ENCODE measurements at places on chromosomes 16 and 17. TPM values are rescaled to one million over a fixed set of nuclear protein-coding genes. Genes with fewer than 3 reads are reported as not detected.

The DNAAF8 gene
- 1.2 TPM for total RNA-seq

The ZNF597 gene
- 3.0 TPM for total RNA-seq

The MYL11 gene
- 1.3 TPM for total RNA-seq

The PIK3R5 gene
- 1.4 TPM for total RNA-seq

- H3K36me3 ChIP-seq, result no peaks in the 10 kb centered on the region
- no peaks in the 10 kb centered on the region for H3K4me1 ChIP-seq
- H3K27me3 ChIP-seq, result no peaks in the 10 kb centered on the region
Measured at GRCh38 chr16:57941016-57941664, 29.8 kb downstream of the CNGB1 start.

DNA sequence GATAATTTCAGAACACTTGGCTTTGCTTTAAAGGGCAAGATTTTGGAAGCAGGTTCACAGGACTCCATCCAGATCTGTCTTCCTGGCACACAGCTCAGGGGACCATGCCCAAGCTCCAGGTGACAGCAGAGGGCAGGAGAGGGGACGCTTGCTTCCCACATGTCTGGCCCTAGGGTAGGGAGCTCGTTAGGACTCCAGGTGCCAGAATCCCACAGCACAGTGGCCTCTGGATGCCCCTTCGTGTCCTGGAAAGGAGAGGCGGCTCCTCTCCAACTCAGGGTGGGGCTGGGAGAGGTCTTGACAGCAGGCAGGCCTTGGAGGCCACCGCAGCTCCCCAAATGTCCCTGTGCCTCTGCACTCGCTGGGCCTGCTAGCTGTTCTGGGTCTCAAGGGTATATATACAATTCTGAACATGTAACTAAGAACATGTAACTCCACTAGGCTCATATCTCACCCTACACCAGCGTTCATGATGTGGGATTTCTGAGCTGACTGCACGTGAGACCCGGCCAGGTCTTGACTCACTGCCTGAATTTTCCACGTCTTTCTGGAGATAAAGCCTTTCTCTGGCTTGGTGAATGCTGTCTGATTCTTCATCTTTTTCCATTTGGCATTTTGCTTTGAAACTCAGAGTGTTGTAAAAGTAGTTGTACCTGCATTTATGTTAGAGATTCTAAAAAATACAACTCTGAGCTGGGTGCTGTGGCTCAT is 52.8 kb downstream of the MARCHF10 start:
- H3K4me1 ChIP-seq, result peaks cover 3% of the 10 kb centered on the region
- H3K27ac ChIP-seq, result no peak overlapping the region
- H3K36me3 ChIP-seq, result no peaks in the 10 kb centered on the region

DNA sequence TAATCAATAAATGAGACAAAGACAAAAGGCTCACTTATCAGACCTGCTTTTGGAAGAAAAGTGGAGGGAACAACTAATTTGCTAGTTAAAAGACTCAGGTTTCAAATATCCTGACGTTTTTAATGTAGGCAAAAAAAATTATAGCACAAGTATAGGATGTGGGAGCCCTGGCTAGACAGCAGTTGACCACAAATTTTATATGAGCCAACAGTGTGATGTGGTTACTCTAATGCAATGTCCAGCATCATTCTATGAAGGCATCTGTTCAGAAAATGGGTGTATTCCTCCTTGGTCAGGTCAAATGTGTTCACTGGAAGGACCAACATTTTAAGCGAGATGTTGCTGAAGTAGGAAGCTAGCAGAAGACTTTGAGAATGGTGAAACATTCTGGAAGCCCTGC is 237.4 kb downstream of the MAP2K6 start:
- H3K27ac ChIP-seq, result no peak overlapping the region
- H3K27me3 ChIP-seq, result no peaks in the 10 kb centered on the region
- no peak for DNase-seq

DNA sequence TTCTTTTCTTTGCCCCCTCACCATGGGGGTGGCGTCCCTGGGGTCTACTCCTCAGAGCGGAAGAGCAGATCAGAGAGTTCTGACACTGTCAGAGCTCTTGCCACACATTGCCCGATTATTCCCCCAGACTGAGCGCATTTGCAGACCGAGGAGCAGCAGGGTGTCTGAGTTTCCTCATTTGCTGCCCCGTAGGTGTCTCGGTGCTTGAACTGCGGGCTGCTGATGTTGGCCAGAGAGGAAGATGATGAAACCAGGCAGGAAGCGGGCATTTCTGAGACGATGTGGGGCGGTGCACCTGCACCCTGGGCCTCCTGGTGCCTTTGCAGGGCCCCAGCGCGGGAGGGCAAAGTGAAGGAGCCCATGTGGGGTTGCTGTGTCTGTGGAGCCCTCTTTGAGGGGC is 55.2 kb downstream of the ARSG start:
- H3K36me3 ChIP-seq, result no peaks in the 10 kb centered on the region
- no peaks in the 10 kb centered on the region for H3K27me3 ChIP-seq
- H3K4me3 ChIP-seq, result no peak overlapping the region

DNA sequence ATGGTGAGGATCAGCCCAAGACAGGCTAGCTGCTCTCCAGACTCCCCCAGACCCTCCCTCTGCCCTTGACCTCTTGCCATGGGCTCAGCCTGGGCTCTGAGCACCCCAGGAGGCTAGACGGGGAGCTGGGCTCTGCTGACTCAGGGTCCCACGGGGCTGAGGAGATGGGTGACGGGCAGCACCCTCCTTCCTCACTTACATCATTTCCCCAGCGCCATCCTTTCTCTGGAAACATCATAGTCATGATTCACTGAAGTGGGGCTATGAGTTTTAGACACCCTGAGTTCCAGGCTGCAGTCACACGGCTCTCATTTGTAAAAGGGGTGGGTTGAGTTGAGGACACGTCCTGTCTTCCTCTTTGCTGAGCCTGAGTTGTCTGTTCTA is 3.0 kb upstream of the ITGAX start:
- no peak overlapping the region for H3K4me3 ChIP-seq
- H3K27ac ChIP-seq, result no peak overlapping the region

DNA sequence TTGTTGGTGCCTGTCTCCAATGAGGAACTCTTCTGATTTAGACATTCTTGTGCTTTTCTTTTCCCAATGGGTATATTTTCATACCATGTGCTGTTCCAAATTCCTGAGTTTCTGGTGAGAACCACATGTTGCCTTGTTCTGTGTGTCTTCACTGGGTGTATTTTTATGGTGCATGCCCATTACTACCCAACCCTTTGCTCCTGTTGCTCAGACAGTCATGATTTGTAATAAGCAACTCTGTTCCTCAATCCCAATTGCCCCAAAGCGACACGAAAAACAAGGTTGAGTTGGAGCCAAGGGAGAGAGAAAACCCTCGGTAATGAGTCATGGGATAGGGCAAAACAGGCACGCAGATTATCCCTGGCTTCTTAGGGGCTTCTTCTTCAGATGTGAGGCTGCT is 101.8 kb downstream of the ABCA8 start:
- DNase-seq, result no peak
- no peak overlapping the region for H3K4me3 ChIP-seq
- H3K27me3 ChIP-seq, result no peaks in the 10 kb centered on the region

DNA sequence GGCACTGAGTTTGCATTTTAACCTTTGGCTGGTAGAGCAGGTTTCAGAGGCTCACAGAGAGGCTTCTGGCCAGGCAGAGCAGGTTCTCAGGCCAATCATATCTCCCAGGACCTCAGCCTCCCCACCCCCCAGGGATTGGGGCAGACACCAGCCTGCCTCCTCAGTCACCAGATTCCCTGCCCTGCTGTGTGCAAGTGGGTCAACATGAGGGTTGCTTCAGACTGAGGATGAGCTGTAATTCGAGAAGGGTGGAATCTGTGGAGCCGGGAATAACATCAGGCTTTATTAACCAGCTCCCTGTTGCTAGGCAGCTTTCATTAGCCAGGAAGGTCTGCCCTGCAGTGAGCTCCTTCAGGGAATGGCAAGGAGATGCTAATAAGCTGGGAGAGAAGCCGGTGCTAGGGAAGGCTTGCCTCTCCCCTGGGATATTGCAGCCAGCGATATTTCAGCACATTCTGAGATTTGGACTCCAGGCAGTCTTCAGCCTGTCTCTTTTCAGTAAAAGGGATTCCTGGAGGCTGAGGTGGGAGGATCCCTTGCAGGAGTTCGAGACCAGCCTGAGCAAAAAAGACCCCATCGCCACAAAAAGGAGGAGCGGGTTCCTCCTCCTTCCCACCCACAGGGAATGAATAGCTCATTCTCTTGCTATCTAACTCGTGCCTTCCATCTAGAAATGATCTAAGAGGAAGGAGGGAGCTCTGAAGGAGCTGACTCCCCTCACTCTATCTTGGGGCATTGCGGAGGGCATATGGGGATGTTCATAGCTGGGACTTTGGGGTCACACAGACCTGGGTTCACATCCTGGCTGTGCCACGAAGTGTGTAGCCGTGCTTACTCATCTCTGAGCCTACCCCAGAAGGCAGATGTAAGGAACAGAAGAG is 10.7 kb downstream of the SGSM2 start:
- no peaks in the 10 kb centered on the region for H3K36me3 ChIP-seq
- H3K4me3 ChIP-seq, result no peak overlapping the region
- H3K4me1 ChIP-seq, result no peaks in the 10 kb centered on the region

GRCh38 chr16:2004795-2005517 is 4.7 kb downstream of the ZNF598 start:
- H3K27ac ChIP-seq, result no peak overlapping the region
- no peak overlapping the region for H3K4me3 ChIP-seq
- H3K36me3 ChIP-seq, result no peaks in the 10 kb centered on the region

DNA sequence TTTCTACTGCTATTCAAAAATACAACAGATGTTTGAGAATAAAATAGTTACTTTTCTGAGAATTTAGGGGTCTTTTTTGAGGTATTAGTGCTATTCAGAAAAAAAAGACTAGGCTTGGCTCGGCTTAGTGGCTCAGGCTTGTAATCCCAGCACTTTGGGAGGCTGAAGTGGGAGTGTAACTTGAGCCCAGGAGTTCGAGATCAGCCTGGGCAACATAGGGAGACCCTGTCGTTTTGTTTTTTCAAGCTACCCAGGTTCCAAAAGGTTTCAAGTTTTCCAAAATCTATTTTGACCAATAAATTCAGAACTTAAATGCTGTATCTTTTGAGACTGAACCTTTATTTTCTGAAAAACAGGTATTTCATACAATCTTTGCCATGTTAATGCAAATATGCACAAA is 3.2 kb upstream of the ARL6IP1 start:
- H3K27ac ChIP-seq, result no peak overlapping the region
- H3K27me3 ChIP-seq, result no peaks in the 10 kb centered on the region
- DNase-seq, result no peak
- H3K4me1 ChIP-seq, result peaks cover 7% of the 10 kb centered on the region

- no peaks in the 10 kb centered on the region for H3K27me3 ChIP-seq
- H3K4me3 ChIP-seq, result no peak overlapping the region
- H3K27ac ChIP-seq, result no peak overlapping the region
Measured at GRCh38 chr16:66859397-66860068, 15.3 kb downstream of the CA7 start.

DNA sequence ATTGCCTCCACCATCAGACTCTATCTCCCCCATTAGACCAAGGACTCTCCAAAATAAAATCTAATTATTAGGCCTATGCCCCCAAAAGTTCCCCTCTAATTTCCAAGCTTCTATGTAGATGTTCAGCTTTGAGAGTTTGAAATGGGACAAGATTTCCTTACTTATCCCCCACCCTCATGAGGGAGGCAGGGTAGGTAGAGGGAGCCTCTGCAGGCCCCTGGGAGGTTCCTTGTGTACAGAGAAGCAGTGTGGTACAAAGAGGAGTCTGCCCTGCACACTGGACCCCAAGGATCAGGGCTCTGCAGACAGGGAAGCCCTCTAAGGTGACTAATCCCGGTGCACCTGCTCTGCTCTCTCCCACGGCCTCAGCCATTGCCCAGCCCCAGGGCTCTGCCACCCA is 2.5 kb downstream of the KRT17 start:
- DNase-seq, result no peak
- no peak overlapping the region for H3K27ac ChIP-seq
- H3K4me1 ChIP-seq, result peaks cover 2% of the 10 kb centered on the region
- H3K27me3 ChIP-seq, result no peaks in the 10 kb centered on the region
- no peak overlapping the region for H3K4me3 ChIP-seq
- H3K36me3 ChIP-seq, result no peaks in the 10 kb centered on the region

DNA sequence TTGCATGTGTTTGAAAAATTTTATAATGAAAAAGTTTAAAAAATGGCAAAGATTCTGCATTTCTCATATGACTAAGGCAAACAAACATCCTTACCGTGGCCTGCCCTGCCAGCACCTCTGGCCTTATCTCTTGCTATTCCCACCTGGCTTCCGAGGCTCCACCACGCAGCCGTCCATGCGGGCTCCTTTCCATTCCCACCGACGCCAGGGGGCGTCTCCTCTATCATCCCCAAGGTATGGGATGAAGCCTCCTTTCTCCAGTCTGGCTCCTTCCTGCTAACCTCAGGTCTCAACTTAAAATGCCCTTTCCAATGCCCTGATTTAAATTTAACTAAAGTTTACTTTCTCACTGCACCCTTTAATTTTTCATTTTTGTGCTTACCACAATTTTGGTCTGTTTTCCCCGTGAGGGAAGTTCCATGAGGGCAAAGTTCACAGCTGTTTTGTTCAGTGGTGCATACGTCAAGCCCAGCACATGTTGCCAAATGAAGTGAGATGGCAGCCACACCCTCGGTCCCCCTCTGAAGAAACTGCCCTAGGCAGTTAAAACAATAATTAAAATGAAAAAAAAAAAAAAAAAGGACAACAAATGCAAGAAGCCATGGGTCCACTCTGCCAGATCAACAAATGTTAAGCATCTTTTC is 13.3 kb upstream of the SDK2 start:
- no peaks in the 10 kb centered on the region for H3K4me1 ChIP-seq
- no peaks in the 10 kb centered on the region for H3K36me3 ChIP-seq
- DNase-seq, result no peak
- no peak overlapping the region for H3K4me3 ChIP-seq

DNA sequence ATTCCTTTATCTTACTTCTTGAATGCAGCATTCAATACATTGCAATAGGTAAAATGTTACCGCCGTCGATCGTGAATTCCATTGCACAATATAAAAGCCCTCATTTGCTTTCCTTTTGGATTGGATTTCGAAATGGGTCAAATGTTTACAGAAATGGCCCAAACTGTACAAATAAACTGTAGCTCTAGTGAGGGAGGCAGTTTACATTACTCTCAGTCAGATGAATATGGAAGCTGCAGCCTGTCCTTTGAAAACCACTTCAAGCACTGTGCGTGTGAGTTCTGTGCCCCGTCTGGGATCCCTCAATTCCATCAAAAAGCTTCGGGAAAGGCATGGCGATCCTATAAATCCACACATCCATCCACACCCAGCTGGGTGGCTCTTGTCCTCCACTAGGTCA is 258.6 kb upstream of the FOXF1 start:
- H3K36me3 ChIP-seq, result no peaks in the 10 kb centered on the region
- DNase-seq, result no peak
- no peaks in the 10 kb centered on the region for H3K4me1 ChIP-seq
- no peak overlapping the region for H3K4me3 ChIP-seq
- no peak overlapping the region for H3K27ac ChIP-seq

Data from ovary (tissue), 10 donors.